Activated naive CD4-positive, alpha-beta T cell treated with anti-CD3 and anti-CD28 coated beads, Interleukin-2, amount 10 ng/mL, durations not matched to agents 7 days and 5 days (primary cell): ENCODE measurements at places on chromosomes 5 and 9.

GRCh38 chr9:17905366-17905765 lies 326.5 kb downstream of the SH3GL2 start:
- H3K27me3 ChIP-seq, result peaks cover 28% of the 10 kb centered on the region
- no peaks in the 10 kb centered on the region for H3K4me1 ChIP-seq
- no peak overlapping the region for H3K4me3 ChIP-seq
- H3K27ac ChIP-seq, result no peak overlapping the region
- no peaks in the 10 kb centered on the region for H3K36me3 ChIP-seq

GRCh38 chr5:165928971-165929370 lies 2362.5 kb upstream of the WWC1 start:
- no peak for DNase-seq
- no peaks in the 10 kb centered on the region for H3K4me1 ChIP-seq
- no peak overlapping the region for H3K4me3 ChIP-seq
- no peaks in the 10 kb centered on the region for H3K36me3 ChIP-seq
- no peaks in the 10 kb centered on the region for H3K27me3 ChIP-seq

DNA sequence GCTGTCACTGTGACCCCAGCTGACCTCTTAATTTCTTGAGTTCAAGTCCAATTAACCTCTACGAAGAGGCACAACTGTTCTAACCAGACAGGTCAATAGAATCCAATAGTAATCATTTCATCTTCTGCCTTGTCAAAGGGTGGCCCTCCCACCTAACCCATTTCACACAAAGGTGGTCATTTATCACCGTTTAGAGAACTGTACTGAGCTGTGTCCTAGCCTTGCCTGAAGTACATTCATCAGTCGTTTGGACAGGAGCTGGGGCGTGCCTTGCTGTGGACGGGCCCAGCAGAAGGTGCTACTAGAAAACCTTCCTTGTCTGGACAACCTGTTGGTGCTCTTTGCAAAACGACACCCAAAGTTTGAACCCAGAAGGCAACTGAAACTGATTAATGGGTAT lies 605.4 kb downstream of the ISL1 start:
- H3K4me3 ChIP-seq, result no peak overlapping the region
- H3K4me1 ChIP-seq, result no peaks in the 10 kb centered on the region
- H3K27me3 ChIP-seq, result no peaks in the 10 kb centered on the region
- H3K27ac ChIP-seq, result no peak overlapping the region
- no peaks in the 10 kb centered on the region for H3K36me3 ChIP-seq
- no peak for DNase-seq

- no peak overlapping the region for H3K27ac ChIP-seq
- H3K4me3 ChIP-seq, result no peak overlapping the region
- H3K4me1 ChIP-seq, result no peaks in the 10 kb centered on the region
- H3K36me3 ChIP-seq, result no peaks in the 10 kb centered on the region
These were observed 27.6 kb downstream of the KIF4B start for GRCh38 chr5:155040984-155041653.

- H3K4me1 ChIP-seq, result no peaks in the 10 kb centered on the region
- no peak for DNase-seq
- no peak overlapping the region for H3K4me3 ChIP-seq
- H3K27ac ChIP-seq, result no peak overlapping the region
These were observed 160.0 kb downstream of the TMEM161B start for GRCh38 chr5:88108490-88109279.

DNA sequence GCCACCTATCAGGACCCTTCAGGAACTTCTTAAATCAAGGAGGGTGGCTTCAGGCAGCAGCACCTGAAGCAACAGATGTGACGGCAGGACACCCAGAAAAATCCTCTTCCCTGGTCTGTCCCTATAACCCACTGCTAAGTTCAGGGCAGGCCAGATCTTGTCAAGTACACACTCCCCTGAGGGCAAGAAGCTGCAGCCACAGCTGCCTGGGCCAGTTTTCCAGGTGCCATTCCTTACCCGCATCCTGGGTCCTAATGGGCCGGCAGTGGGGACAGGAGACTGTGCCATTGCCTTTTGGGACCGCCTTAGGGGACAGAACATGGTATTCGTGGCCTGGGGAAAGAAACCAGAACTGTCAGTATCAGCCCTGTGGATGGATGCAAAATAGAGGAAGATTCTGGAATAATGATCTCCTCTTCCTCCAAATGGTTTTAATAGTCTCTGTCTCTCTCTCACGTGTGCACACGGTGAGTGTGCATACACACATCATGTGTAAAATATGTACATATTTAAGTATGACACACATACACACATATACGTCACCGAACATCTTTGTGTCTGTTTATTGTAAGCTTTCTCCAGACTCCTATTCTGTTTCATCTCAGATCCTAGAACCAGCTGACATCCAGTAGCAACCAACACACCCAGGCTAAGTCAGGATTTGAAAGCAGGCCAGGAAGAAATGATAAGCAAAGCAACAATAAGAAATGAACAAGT lies 14.0 kb downstream of the ORM2 start:
- peak overlapping the region; percentile 74 for H3K27ac ChIP-seq
- no peak for DNase-seq
- H3K27me3 ChIP-seq, result no peaks in the 10 kb centered on the region
- peaks cover 89% of the 10 kb centered on the region for H3K36me3 ChIP-seq

GRCh38 chr5:849651-850301 lies 1.0 kb downstream of the ZDHHC11 start:
- no peaks in the 10 kb centered on the region for H3K36me3 ChIP-seq
- H3K27ac ChIP-seq, result no peak overlapping the region
- H3K4me3 ChIP-seq, result no peak overlapping the region
- DNase-seq, result peak; percentile 10
- H3K4me1 ChIP-seq, result no peaks in the 10 kb centered on the region

DNA sequence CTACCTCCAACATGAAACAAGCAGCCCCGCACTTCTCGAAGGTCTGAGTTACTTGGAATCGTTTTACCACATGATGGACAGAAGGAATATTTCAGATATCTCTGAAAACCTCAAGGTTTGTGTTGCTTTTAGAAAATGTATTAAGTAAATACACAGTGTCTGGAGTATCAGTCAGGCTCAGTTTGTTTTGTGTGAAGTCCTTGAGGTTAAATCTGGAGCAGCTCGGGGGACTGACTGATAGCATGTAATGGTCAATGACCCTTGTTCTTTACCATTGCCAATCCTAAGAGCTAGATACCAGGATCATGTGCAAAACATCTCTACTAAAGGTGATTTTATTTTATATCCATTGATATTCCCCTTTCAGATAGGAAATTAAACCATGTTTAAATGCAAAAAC lies 26.9 kb upstream of the LNPEP start:
- H3K27me3 ChIP-seq, result no peaks in the 10 kb centered on the region
- H3K36me3 ChIP-seq, result peaks cover 58% of the 10 kb centered on the region
- DNase-seq, result no peak
- H3K4me1 ChIP-seq, result peaks cover 8% of the 10 kb centered on the region
- H3K27ac ChIP-seq, result no peak overlapping the region
- no peak overlapping the region for H3K4me3 ChIP-seq

GRCh38 chr5:38650946-38651345 lies 94.5 kb upstream of the LIFR start:
- H3K4me1 ChIP-seq, result peaks cover 9% of the 10 kb centered on the region
- no peak for DNase-seq
- H3K4me3 ChIP-seq, result no peak overlapping the region
- no peak overlapping the region for H3K27ac ChIP-seq
- no peaks in the 10 kb centered on the region for H3K36me3 ChIP-seq

- peaks cover 4% of the 10 kb centered on the region for H3K27me3 ChIP-seq
- H3K4me1 ChIP-seq, result peaks cover 11% of the 10 kb centered on the region
- H3K4me3 ChIP-seq, result no peak overlapping the region
- no peaks in the 10 kb centered on the region for H3K36me3 ChIP-seq
- DNase-seq, result no peak
These were observed 111.0 kb upstream of the RETREG1 start for GRCh38 chr5:16727755-16728325.

- DNase-seq, result no peak
- no peak overlapping the region for H3K27ac ChIP-seq
- H3K4me3 ChIP-seq, result no peak overlapping the region
- no peaks in the 10 kb centered on the region for H3K36me3 ChIP-seq
- no peaks in the 10 kb centered on the region for H3K4me1 ChIP-seq
These were observed 268.2 kb upstream of the TAS2R1 start for GRCh38 chr5:9898319-9898718.

GRCh38 chr5:8861764-8862163 lies 684.1 kb downstream of the SEMA5A start:
- no peak for DNase-seq
- no peak overlapping the region for H3K4me3 ChIP-seq
- no peaks in the 10 kb centered on the region for H3K36me3 ChIP-seq
- H3K4me1 ChIP-seq, result no peaks in the 10 kb centered on the region
- no peak overlapping the region for H3K27ac ChIP-seq

- H3K27me3 ChIP-seq, result no peaks in the 10 kb centered on the region
- DNase-seq, result no peak
- H3K27ac ChIP-seq, result no peak overlapping the region
- H3K4me3 ChIP-seq, result no peak overlapping the region
These were observed 148.5 kb downstream of the SGCD start for GRCh38 chr5:156475182-156476157.

GRCh38 chr5:180080486-180081280 lies 9.1 kb upstream of the RNF130 start:
- peak; percentile 50 for DNase-seq
- H3K4me1 ChIP-seq, result peaks cover 12% of the 10 kb centered on the region
- peaks cover 66% of the 10 kb centered on the region for H3K27me3 ChIP-seq
- peak overlapping the region; percentile 29 for H3K4me3 ChIP-seq
- H3K27ac ChIP-seq, result no peak overlapping the region

DNA sequence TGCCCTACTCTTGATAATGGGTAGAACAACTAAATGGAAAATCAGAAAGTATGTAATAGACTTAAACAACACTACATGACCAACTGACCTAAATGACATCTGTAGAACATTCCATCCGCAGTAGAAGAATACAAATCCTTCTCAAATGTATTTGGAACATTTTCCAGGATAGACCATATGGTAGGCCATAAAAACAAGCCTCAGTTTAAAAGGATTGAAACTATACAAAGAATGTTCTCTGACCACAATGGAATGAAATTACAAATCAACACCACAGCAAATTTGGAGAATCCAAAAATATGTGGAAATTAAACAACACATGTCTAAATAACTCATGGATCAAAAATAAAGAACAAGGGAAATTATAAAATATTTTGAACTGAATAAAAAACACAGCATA lies 189.2 kb downstream of the NDUFS4 start:
- H3K4me3 ChIP-seq, result no peak overlapping the region
- no peaks in the 10 kb centered on the region for H3K27me3 ChIP-seq
- H3K27ac ChIP-seq, result no peak overlapping the region
- H3K4me1 ChIP-seq, result no peaks in the 10 kb centered on the region
- DNase-seq, result no peak

- no peaks in the 10 kb centered on the region for H3K27me3 ChIP-seq
- no peaks in the 10 kb centered on the region for H3K4me1 ChIP-seq
These were observed 184.6 kb downstream of the IRX1 start for GRCh38 chr5:3780278-3780677.

DNA sequence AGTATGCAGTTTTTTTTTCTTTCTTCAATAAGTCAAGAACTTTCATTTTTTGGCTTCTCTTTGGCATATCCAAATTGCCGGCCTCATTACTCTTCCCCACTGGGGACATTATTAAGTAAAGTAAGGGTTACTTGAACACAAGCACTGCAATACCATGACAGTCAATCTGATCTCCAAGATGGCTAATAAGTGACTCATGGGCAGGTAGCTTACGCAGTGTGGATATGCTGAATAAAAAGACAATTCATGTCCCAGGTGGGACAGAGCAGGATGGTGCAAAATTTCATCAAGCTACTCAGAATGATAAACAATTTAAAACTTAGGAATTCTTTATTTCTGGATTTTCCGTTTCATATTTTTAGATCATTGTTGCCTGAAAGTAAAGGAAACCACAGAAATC lies 671.8 kb downstream of the ACTL7B start:
- H3K4me3 ChIP-seq, result no peak overlapping the region
- no peaks in the 10 kb centered on the region for H3K27me3 ChIP-seq
- no peak for DNase-seq
- H3K36me3 ChIP-seq, result no peaks in the 10 kb centered on the region
- no peak overlapping the region for H3K27ac ChIP-seq
